Activated CD8-positive, alpha-beta memory T cell treated with anti-CD3 and anti-CD28 coated beads for 48 hours (primary cell): ENCODE measurements at places on chromosomes 1 and 21.

DNA sequence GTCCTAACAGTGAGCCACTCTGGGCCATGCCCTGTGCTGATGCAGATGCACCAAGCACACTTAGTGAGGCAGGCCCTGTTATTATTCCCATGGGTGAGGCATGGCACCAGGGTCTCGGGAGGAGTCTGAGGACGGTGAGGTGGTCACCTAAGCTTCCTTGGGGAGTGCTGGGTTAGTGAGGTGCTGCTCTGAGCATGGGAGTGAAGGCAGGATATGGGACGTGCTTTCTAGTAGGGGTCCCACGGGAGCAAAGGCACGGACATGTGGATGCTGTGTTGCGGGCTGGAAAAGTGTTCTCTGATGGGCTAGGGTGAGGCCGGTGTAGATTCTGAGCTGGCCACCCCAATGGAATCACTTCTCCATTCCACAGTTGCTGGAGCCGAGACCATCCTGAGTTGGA is 77.5 kb upstream of the CSF3R start:
- no peak for DNase-seq

GRCh38 chr1:161191971-161192370 is 6.9 kb downstream of the ADAMTS4 start:
- no peak for DNase-seq

DNA sequence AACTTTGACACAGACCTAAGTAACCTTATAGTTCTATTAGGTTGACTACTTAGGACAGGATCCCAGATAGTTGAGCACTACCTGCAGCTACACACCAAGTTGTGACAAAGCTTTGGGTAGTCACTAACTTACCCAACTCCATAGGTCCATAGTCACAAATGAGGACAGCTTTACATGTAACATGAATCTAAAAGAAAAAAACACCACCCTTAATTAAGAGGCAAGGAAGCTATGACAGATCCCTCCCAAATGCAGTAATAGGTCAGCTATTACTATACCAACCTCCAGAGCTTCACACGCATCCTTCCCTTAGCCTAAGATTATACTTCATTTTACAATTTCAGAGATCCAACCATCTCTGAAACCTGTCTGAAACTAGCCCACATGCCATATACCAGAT is 12.7 kb upstream of the RAB42 start:
- no peak for DNase-seq

GRCh38 chr1:155591770-155592169 is 18.2 kb upstream of the MSTO1 start:
- DNase-seq, result no peak

- DNase-seq, result no peak
Measured at GRCh38 chr21:31198575-31198974, 145.5 kb downstream of the TIAM1 start.

DNA sequence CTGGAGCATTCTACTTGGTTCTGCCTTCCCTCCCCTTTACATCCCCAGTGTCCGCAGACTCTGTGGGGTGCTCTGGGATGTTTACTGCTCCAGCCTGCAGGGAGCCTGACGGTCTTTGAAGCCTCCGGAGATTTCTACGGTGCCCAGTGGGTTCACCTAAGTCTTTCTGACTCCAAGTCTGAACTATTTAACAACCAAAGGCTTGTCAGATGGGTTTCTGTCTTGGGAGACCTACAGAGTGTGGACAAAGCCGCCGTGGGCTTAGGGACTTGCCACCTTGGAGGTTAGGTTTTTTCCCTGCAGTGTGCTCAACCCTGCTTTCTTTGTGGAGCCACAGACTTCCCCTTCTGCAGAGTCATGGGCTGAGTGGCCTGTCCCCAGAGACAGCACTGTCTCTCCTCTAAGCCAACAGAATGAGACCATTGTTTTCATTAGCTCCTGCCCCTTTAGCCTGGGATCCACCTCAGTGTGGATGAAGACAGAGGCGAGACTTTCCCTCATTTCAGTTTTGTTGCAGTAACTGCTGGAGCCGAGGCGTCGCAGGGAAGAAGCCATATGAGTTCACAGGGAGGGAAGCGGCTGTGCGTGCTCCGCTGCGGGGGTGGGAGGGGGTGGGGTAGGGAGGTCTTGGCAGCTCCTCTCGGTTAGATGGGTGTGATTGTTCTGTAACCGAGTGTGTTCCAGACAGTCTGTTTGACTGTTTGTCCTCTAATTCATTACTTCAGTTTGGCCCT is 120.7 kb downstream of the CNIH3 start:
- DNase-seq, result no peak

DNA sequence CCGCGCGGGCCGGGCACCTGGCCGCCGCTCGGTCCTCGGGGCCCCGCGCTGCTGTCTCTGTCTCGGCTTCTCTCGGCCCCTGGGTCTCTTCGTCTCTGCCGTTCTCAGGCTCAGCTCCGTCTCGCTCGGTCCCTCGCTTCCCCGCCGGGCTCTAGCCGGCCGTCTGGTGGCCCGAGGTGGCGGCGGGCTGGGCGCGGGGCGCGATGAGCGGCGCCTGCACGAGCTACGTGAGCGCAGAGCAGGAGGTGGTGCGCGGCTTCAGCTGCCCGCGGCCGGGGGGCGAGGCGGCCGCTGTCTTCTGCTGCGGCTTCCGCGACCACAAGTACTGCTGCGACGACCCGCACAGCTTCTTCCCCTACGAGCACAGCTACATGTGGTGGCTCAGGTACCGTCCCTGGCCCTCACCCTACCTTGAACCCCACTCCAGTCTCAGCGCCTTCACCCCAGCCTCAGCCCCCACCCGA is 355 bp downstream of the SHISAL2A start:
- DNase-seq, result peak; percentile 31
